Psoas muscle (tissue), 8 donors: ENCODE measurements at places on chromosomes 3 and 15. TPM values are rescaled to one million over a fixed set of nuclear protein-coding genes. Genes with fewer than 3 reads are reported as not detected.

GRCh38 chr15:42385206-42385979 is 26.1 kb downstream of the CAPN3 start:
- peaks cover 46% of the 10 kb centered on the region for H3K4me1 ChIP-seq
- no peak for DNase-seq
- H3K27me3 ChIP-seq, result no peaks in the 10 kb centered on the region
- peak overlapping the region; percentile 96 for H3K27ac ChIP-seq
- H3K4me3 ChIP-seq, result peak overlapping the region; percentile 17
- H3K36me3 ChIP-seq, result no peaks in the 10 kb centered on the region

GRCh38 chr15:71743861-71744382 is 66.4 kb upstream of the NR2E3 start:
- no peaks in the 10 kb centered on the region for H3K27me3 ChIP-seq
- peak; percentile 61 for DNase-seq
- H3K4me1 ChIP-seq, result no peaks in the 10 kb centered on the region
- no peak overlapping the region for H3K27ac ChIP-seq

DNA sequence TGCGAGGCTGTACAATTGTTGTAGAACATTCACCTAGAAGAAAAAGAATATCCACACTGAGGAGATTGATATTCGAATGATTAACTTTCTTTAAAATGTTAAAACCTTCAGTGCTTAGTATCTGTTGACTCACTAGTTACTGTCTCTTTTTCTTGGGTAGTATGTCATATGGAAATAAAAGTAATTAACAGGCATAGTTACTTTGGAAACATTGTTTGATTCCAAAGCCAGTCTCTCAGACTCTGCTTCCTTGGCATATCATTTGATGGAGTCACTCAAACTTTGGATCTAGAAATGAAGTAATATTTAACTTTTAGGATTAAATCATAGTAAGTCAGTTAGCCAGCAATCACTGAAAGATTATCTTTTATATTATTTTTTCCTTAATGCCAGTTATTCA is 63.4 kb downstream of the MAP2K5 start:
- H3K27me3 ChIP-seq, result no peaks in the 10 kb centered on the region
- H3K36me3 ChIP-seq, result no peaks in the 10 kb centered on the region
- no peak overlapping the region for H3K27ac ChIP-seq

DNA sequence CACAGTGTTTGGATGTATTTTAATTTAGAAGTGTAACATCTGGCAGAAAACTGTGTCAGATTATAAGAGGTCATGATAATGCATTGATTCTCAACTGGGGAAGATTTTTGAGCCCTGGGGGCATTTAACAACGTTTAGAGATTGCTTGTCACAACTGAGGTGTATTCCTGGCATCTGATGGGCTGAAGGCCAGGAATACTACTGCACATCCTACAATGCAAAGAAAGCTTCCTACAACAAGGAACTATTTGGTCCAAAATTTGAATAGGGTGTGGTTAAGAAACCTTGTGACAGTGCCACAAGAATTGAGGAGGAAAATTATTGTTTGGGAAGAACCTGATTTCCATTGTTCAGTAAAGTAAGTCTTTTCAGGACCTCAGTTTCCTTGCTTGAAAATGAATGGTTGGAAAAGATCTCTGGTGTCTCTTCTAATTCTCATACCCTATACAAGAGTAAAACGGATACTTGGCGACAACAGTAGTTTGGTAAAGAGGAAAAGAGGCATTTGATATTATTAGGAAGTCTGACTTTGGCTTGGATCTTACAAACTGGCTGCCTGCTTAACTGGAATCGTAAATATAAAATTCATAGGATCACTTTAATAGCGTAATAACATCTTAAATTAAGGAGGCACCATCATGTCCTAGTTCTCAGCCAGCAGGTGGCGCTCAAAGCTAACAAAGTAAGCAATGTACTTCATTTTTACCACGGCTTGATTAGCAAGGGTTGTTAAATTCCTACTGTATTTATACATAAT is 4.3 kb downstream of the DAZL start:
- no peak overlapping the region for H3K27ac ChIP-seq
- peaks cover 4% of the 10 kb centered on the region for H3K4me1 ChIP-seq
- no peaks in the 10 kb centered on the region for H3K27me3 ChIP-seq
- peak overlapping the region; percentile 19 for H3K4me3 ChIP-seq

GRCh38 chr3:132342610-132343009 is 25.4 kb downstream of the ACP3 start:
- peaks cover 8% of the 10 kb centered on the region for H3K4me1 ChIP-seq
- no peak overlapping the region for H3K4me3 ChIP-seq
- no peaks in the 10 kb centered on the region for H3K27me3 ChIP-seq
- no peak overlapping the region for H3K27ac ChIP-seq
- DNase-seq, result no peak
- H3K36me3 ChIP-seq, result no peaks in the 10 kb centered on the region

GRCh38 chr3:100358413-100358812 is 23.9 kb downstream of the NIT2 start:
- H3K36me3 ChIP-seq, result peaks cover 16% of the 10 kb centered on the region
- H3K27me3 ChIP-seq, result no peaks in the 10 kb centered on the region

DNA sequence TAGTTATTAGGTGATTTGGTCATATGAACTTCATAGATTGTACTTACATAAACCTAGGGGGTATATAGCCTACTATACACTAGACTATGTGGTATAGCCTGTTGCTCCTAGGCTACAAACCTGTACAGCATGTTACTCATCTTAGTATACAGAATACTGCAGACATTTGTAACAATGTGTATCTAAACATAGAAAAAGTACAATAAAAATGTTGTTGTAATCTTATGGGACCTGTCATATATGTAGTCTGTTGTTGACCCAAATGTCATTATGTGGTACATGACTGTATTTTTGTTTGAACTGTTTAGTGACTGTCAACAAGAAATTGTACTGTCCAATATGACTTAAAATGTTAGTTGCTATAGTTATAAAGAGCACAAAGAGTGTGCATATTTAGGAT is 69.8 kb downstream of the TCF12 start:
- no peaks in the 10 kb centered on the region for H3K36me3 ChIP-seq
- no peak overlapping the region for H3K4me3 ChIP-seq
- H3K4me1 ChIP-seq, result peaks cover 47% of the 10 kb centered on the region
- no peak for DNase-seq
- no peak overlapping the region for H3K27ac ChIP-seq
- no peaks in the 10 kb centered on the region for H3K27me3 ChIP-seq

GRCh38 chr3:141267629-141268028 is 36.0 kb downstream of the PXYLP1 start:
- DNase-seq, result no peak
- H3K4me1 ChIP-seq, result peaks cover 2% of the 10 kb centered on the region
- H3K36me3 ChIP-seq, result no peaks in the 10 kb centered on the region
- H3K27ac ChIP-seq, result no peak overlapping the region
- H3K4me3 ChIP-seq, result peak overlapping the region; percentile 18

GRCh38 chr15:77547801-77548588 is 84.7 kb downstream of the LINGO1 start:
- H3K27me3 ChIP-seq, result no peaks in the 10 kb centered on the region
- H3K4me3 ChIP-seq, result no peak overlapping the region
- no peaks in the 10 kb centered on the region for H3K36me3 ChIP-seq

DNA sequence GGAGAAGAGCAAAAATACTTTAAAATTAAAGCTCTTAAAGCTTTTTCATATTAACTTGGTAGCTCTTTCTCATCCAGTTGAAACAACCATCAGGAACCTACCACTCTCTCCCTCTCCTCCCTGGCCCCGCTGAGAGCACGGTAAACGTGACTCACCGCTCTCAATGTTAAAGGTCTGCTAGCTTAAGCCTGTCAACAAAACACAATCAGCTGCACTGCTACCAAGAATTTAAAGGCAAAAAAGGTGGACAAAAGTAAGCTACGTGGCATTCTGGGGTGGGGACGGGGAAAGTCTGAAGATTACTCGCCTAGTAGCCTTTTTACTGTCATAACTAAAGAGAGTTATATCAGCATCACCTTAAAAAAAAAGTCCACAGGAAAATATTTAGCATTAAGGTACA is 8.4 kb upstream of the GP5 start:
- H3K27me3 ChIP-seq, result no peaks in the 10 kb centered on the region
- peaks cover 66% of the 10 kb centered on the region for H3K36me3 ChIP-seq
- H3K4me1 ChIP-seq, result no peaks in the 10 kb centered on the region
- DNase-seq, result no peak
- no peak overlapping the region for H3K4me3 ChIP-seq

GRCh38 chr3:11445883-11446282 is 173.7 kb downstream of the ATG7 start:
- H3K4me1 ChIP-seq, result no peaks in the 10 kb centered on the region
- H3K27me3 ChIP-seq, result no peaks in the 10 kb centered on the region
- no peaks in the 10 kb centered on the region for H3K36me3 ChIP-seq
- DNase-seq, result no peak

- peaks cover 5% of the 10 kb centered on the region for H3K4me1 ChIP-seq
- no peaks in the 10 kb centered on the region for H3K36me3 ChIP-seq
- no peak overlapping the region for H3K27ac ChIP-seq
These were observed 23.3 kb downstream of the SEC22A start for GRCh38 chr3:123225016-123225415.

DNA sequence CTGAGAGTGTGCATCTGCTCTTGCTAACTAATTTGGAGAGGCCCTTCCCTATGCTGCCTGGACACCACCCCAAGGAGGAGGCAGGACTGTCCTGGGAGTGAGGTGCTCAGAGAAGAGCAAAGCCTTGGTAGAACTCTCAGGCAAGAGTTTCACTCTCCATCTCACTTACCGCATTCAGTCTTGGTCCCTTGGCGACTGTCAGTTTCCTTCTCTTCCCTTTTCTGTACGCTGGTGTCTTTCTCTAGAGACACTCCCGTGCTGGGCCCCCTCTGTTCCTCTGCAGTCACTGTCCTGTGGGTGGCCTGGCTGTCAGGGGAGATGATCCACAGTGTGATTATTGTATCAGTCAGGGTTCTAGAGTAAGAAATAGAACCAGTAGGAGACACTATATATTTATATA is 44.0 kb downstream of the IDH2 start:
- peaks cover 28% of the 10 kb centered on the region for H3K4me1 ChIP-seq
- H3K4me3 ChIP-seq, result no peak overlapping the region
- no peak overlapping the region for H3K27ac ChIP-seq

DNA sequence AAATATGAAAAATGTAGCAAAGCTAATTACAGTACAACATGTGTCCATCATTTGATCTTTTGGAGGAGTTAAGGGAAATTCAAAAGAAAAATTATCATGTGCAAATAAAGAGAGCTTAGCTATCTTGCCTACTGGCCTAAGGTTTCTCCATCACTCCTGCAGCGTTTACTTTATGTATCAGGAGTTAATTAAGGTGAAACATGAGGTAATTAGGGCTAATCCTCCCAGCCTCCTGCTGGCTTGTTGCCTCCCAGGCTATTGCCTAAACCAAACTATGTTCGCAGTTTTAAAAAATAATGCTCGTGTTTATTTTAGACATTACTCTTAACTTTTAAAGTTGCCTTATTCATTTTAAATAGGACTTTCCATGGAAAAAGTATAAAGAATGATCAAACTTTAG is 367.5 kb downstream of the ROBO2 start:
- H3K27ac ChIP-seq, result no peak overlapping the region
- no peaks in the 10 kb centered on the region for H3K4me1 ChIP-seq
- H3K36me3 ChIP-seq, result no peaks in the 10 kb centered on the region
- no peaks in the 10 kb centered on the region for H3K27me3 ChIP-seq
- DNase-seq, result no peak

DNA sequence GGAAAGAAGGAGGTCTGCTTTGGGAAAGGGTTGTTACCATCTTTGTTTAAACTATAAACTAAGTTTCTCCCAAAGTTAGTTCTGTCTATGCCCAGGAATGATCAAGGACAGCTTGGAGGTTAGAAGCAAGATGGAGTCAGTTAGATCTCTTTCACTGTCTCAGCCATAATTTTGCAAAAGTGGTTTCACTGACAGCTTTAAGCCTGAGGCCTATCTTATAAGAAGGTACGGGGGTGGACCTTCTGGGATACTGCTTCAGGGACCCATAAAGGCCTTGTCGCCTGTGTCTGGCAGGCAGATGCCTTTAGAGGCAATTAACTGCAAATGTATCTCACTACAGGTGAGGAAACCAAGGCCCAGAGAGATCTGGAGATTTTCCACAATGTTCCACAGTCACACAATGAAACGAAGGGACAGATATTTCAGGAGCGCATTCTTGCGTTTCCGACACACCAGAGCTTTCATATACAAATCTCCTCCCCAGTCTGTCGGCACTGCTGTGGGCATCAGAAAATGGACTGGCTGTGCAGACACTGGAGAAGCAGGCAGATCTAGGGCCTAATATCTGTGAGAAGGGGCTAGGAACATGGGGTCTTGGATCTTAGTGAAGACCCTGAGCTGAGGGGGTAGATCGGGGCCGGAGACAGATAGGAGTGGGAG is 169.5 kb upstream of the SMAD3 start:
- H3K27me3 ChIP-seq, result no peaks in the 10 kb centered on the region
- no peaks in the 10 kb centered on the region for H3K36me3 ChIP-seq
- no peak overlapping the region for H3K4me3 ChIP-seq
- H3K4me1 ChIP-seq, result no peaks in the 10 kb centered on the region
- H3K27ac ChIP-seq, result no peak overlapping the region
- DNase-seq, result no peak

GRCh38 chr3:63967675-63968611 is 55.4 kb downstream of the PSMD6 start:
- peak; percentile 61 for DNase-seq
- no peaks in the 10 kb centered on the region for H3K27me3 ChIP-seq
- H3K36me3 ChIP-seq, result no peaks in the 10 kb centered on the region
- H3K27ac ChIP-seq, result peak overlapping the region; percentile 73
- peak overlapping the region; percentile 42 for H3K4me3 ChIP-seq

DNA sequence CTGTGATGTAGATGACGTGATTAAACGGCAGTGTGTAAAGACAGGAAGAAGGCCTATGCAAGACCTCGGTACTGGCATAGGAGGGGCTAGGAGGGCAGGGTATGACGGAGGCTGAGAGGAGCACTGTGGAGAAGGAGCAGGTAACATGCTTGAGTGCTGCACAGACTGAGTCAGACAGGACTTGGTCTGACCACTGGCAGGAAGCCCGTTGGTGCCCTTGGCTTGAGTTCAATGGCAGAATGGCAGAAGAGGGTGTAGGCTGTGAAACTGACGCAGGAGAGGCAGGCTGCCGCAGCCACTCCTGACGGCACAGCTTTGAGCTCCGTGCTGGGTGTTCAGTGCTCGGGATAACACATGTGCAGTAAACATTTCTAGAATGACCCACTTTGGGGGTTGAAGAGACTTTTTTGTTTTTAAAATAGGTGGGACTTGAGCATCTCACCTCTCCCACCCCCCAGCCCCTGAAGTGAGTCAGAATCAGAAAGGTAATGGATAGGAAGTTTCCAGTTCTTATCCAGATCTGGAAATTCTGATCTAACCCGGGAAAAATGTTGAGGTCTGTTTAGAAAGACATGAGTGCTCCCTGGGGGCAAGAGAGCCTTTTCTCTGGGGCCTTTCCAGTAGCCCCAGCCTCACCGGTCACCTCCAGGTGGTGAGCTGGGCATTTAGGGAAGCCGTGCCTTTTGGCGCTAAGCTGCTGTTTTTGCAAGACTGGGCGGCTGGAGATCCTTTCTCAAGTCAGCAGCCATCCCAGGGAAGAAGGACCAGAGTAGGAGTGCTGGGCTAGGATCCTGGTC is 126.4 kb downstream of the RPLP1 start:
- H3K27me3 ChIP-seq, result no peaks in the 10 kb centered on the region
- H3K4me3 ChIP-seq, result no peak overlapping the region
- no peaks in the 10 kb centered on the region for H3K4me1 ChIP-seq
- H3K36me3 ChIP-seq, result no peaks in the 10 kb centered on the region
- peak; percentile 48 for DNase-seq
- no peak overlapping the region for H3K27ac ChIP-seq

Gene CLSTN2
- 5.0 TPM for total RNA-seq

Gene FOXB1
- total RNA-seq, result not detected

Gene ZNF774
- total RNA-seq, result 7.6 TPM

Gene EAF1
- 10.1 TPM for total RNA-seq

Gene ITGA11
- 7.9 TPM for total RNA-seq

Gene STARD9
- total RNA-seq, result 2.2 TPM

Gene LMAN1L
- not detected for total RNA-seq

Gene SLC24A5
- total RNA-seq, result not detected

Gene MINAR1
- 0.10 TPM for total RNA-seq
